Activated naive CD4-positive, alpha-beta T cell treated with anti-CD3 and anti-CD28 coated beads for 36 hours (primary cell): ENCODE measurements at places on chromosomes 13 and 19. TPM values are rescaled to one million over a fixed set of nuclear protein-coding genes. Genes with fewer than 3 reads are reported as not detected.

The PLPPR3 gene
- not detected for total RNA-seq

GRCh38 chr19:39166571-39167391 lies 30.0 kb upstream of the NCCRP1 start:
- no peak for DNase-seq

GRCh38 chr13:98522371-98522770 lies 54.5 kb downstream of the STK24 start:
- DNase-seq, result no peak

DNA sequence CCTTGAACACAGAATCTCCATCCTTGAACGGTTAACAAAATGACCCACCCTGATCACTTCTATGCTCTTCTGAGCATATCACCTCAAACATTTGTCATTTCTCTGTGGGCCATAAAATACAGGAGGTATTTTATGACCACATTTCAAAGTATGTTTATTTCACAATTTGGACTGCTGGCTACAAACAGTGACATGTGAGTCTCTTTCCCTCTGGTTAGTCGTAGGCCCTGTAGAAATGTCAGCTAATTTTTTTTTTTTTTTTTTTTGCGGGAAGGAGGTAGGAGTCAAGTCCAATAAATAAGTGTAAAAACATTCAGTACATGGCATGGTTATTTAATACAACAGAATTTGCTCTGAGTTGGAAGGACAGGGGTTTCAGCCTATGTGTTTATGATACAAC lies 70.7 kb downstream of the FOXO1 start:
- DNase-seq, result no peak

- no peak for DNase-seq
Measured at GRCh38 chr13:28640861-28641599, 17.9 kb upstream of the POMP start.

- no peak for DNase-seq
Measured at GRCh38 chr19:19711306-19711933, 21.5 kb downstream of the ZNF14 start.

DNA sequence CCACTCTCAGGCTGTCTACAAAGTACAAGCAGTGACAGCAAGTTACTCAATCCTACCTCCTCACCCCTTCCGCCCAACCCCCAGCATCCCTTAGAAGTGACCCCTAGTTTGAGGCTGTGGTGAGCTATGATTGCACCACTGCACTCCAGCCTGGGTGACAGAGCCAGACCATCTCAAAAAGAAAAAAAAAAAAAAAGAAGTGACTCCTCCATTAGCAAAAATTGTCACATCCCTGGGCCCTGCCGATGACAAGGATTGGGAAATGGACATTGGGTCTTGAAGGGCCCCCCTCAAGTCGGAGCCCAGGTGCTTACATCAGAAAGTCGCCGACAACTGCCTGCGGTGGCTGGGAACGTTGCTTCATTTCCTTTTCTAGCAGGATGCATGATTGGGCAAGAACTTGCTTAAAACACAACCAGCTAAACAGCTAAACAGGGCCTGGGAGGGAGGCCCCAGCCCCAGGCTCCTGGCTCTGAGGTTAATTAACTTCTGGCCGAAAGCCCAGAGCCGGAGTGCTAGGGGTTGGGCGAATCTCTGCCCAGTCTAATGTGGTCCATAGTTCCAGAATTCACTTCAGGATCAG lies 15.3 kb downstream of the RAB3D start:
- peak; percentile 85 for DNase-seq

The MVB12A gene
- 29.3 TPM for total RNA-seq
